ENCODE measurements at places on chromosomes 11 and 22.

GRCh38 chr11:30454111-30454510 is 131.2 kb downstream of the ARL14EP start:
- DNase-seq, result no peak

GRCh38 chr22:17724678-17725499 is 49.4 kb downstream of the BID start:
- DNase-seq, result no peak

- DNase-seq, result no peak
These were observed 118.5 kb upstream of the LDLRAD3 start for GRCh38 chr11:35825386-35825785.

DNA sequence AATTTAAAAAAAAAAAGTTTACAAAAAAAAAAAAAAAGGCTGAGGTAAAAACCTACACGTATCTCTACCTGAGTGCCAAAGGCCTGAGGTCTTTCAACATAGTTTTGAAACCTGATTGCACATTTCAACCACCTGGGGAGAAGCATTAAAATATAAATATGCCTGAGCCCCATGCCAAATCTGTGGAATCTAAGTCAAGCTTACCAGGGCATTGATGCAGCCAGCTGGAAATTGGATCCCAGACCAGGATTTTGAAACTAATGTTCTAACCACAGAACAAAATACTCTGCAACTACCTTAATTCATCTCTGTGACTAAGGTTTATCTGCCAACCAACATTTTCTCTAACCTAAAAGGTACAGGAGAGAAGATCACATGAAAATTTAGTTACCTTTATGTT is 38.8 kb upstream of the CHRNA10 start:
- DNase-seq, result no peak

DNA sequence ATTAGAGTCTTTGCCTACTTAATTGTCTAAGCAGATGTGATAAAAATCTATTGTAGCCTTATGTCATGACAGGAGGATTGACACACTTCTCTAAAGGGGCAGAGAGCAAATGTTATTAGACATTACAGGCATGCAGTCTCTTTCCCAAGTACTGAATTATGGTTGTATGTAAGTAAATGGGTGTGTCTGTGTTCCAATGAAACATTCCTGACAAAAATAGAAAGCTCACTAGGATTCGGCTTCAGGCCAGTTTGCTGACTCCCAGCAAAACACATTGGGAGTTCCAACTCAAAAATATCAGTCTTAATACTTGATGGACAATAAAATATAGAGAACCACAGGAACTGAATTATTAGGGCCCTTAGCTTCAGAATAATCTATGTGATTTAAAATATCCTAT is 1480.4 kb downstream of the FAM181B start:
- DNase-seq, result no peak

DNA sequence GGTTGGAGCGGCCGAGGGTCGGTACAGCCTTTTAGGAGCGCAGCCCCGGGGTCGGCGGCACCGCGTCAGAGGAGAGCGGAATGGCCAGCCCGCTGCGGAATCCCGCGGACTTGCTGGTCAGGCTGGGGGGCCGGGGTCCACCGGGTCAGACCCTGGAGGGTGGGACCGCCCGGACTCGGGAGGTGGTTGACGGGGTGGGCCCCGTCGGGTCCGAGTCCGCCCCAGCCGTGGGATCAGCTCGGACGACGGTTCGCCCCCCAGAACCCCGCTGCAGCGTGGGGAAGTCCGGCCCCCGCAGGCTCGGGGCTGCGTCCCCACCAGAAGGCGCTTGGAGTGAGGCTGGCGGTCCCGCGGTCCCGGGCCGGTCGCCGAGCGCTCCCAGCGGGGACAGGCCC is 301 bp upstream of the ADM2 start:
- no peak for DNase-seq

DNA sequence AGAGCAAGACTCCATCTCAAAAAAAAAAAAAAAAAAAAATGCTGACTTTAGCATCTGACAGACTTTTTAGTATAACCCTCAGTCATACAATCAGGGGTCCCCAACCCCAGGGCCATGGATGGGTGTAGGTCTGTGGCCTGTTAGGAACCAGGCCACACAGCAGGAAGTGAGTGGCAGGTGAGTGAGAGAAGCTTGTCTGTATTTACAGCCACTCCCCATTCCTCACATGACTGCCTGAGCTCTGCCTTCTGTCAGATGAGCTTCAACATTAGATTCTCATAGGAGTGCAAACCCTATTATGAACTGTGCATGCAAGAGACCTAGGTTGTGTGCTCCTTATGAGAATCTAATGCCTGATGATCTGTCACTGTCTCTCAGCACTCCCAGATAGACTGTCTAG is 3.3 kb downstream of the FAM227A start:
- no peak for DNase-seq

DNA sequence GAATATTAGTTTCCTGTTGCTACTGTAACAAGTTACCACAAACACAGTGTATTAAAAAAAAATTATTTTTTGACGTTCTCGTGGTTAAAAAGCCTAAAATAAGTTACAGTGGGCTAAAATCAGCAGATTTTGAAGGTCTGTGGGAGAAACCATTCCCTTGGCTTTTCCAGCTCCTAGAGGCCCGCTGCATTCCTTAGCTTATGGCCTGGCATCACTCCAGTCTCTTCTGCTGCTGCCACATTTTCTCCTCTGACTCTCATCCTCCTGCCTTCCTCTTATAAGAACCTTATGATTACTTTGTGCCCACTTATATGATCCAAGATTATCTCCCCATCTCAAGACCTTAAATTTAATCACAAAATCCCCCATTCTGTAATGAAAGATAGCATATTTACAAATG is 392.7 kb downstream of the GUCY1A2 start:
- no peak for DNase-seq

DNA sequence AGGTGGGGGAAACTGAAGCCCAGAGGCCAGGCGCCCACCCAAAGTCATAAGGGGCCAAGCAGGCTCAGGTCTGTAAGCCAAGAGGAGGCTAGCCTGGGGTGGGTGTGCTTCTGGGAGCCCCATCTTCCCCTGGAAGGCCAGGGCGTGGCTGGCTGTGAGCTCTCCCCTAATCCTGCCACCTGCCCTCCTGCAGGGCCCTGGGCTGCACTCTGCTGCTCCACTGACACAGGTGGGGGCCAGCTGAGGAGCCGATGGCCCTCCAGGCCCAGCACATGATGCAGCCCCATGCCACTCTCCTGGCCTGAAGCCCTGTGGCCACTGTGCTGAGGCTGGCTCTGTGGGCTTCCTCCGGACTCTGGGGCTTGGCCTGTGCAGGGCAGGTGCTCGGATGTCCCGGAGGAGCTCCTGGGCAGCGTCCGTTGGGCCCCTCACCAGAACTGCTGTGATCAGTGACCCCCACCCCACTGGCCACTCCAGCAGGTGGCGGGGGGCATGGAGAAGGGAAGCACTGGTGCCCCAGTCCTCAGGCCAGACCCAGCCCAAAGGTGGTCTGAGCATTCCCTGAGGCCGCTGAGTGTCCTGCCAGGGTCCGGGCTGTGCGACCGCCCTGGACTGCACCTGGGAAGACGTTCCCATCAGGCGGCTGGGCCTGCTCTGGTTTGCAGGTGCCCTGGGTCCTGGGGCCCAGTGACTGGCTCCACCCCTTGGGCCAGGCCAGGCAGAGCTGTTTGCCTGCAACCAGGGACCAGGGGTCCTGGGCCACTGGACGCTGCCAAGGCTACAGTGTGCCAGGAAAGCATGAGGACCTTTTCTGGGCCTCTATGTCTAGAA is 8.5 kb downstream of the PIM3 start:
- no peak for DNase-seq
